ENCODE measurements at places on chromosomes 3 and 15. TPM values are rescaled to one million over a fixed set of nuclear protein-coding genes. Genes with fewer than 3 reads are reported as not detected.

- H3K4me1 ChIP-seq: no peaks in the 10 kb centered on the region
- H3K36me3 ChIP-seq: no peaks in the 10 kb centered on the region
- no peak overlapping the region for H3K4me3 ChIP-seq
These were observed 82.2 kb upstream of the THBS1 start for GRCh38 chr15:39498629-39499028.

GRCh38 chr3:180808823-180809575 is 103.5 kb upstream of the FXR1 start:
- no peaks in the 10 kb centered on the region for H3K4me1 ChIP-seq
- H3K27ac ChIP-seq: no peak overlapping the region
- DNase-seq: no peak
- no peak overlapping the region for H3K4me3 ChIP-seq
- no peaks in the 10 kb centered on the region for H3K36me3 ChIP-seq

GRCh38 chr3:188706176-188706575 is 465.6 kb upstream of the TPRG1 start:
- H3K36me3 ChIP-seq: peaks cover 6% of the 10 kb centered on the region
- H3K4me1 ChIP-seq: no peaks in the 10 kb centered on the region
- no peak overlapping the region for H3K27ac ChIP-seq
- no peak for DNase-seq

DNA sequence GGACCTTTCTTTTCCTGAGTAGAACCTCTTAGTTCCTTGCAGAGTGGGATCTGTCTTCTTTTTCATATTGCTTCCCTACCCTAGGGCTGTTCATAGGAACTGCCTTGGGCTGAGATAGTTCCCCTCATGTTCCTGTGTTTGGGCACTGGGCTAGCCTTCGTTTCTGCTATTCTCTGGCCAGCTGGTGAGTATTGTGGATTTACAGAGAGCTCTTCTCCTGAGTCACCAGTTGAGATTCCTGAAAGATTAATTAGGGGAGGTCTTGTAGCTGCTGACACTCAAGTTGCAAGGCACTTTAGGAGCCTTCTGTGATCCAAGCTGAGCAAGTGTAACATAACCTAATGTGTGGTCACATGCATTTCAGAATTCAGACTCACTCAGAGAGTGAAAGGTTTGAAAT is 30.7 kb downstream of the CHD2 start:
- no peak overlapping the region for H3K27ac ChIP-seq
- peaks cover 72% of the 10 kb centered on the region for H3K36me3 ChIP-seq
- H3K4me3 ChIP-seq: no peak overlapping the region
- H3K27me3 ChIP-seq: no peaks in the 10 kb centered on the region
- peaks cover 24% of the 10 kb centered on the region for H3K4me1 ChIP-seq
- DNase-seq: no peak

DNA sequence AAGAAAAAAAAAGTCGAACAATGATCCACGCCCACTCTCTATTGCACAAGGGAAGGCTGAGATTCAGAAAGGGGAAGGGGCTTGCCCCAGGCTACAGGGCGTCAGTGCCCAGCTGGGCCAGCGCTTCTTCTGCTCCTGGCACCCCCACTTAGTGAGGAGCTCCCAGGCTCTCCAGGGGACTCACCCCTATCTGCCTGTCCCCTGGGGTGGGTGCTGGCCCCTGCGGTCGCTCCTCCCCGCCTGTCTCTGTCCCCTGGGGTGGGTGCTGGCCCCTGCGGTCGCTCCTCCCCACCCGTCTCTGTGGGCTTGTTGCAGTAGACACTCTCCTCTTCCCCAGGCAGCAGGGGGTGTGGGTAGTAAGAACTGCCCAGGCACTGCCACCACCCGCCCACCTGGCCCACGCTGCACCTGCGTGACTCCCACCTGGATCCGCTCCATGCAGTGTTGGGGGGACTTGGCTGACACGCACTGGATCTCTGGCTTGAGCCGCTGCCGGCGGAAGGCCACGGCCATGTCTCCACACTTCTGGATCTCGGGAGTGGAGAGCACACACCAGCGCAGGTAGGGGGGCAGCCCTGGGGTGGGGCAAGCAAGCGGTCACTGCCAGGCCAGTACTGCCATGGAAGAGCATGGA is 14.6 kb downstream of the MELTF start:
- H3K4me3 ChIP-seq: no peak overlapping the region
- H3K4me1 ChIP-seq: peaks cover 11% of the 10 kb centered on the region

- peak overlapping the region; percentile 45 for H3K4me3 ChIP-seq
- H3K27ac ChIP-seq: no peak overlapping the region
- peaks cover 5% of the 10 kb centered on the region for H3K4me1 ChIP-seq
- no peaks in the 10 kb centered on the region for H3K36me3 ChIP-seq
These were observed 187.1 kb downstream of the PDE8A start for GRCh38 chr15:85168642-85169173.

- no peak overlapping the region for H3K4me3 ChIP-seq
- H3K27ac ChIP-seq: no peak overlapping the region
- no peaks in the 10 kb centered on the region for H3K4me1 ChIP-seq
- no peaks in the 10 kb centered on the region for H3K27me3 ChIP-seq
- DNase-seq: no peak
- H3K36me3 ChIP-seq: no peaks in the 10 kb centered on the region
These were observed 85.0 kb upstream of the P3H2 start for GRCh38 chr3:190205739-190206138.

DNA sequence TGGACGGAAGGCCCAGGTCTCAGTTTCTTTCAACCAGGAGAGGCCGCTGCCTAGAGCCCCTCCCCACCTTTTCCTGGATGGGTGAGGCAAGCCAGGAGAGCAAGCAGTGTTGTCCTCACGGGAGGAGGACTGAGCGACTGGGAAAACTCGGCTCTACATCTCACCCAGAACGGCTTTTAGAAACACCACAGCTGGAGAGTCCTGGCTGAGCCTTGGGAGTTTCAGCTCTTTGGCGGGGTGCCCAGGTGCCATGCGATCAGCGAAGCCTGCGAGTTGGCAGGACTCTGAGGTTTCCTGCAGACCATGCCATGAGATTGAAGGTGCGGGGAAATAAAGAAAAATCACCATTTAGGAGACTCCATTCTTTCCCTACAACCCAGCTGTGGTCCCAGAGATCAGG is 26.0 kb downstream of the PPCDC start:
- peaks cover 34% of the 10 kb centered on the region for H3K4me1 ChIP-seq
- no peak overlapping the region for H3K27ac ChIP-seq
- H3K36me3 ChIP-seq: peaks cover 17% of the 10 kb centered on the region
- no peaks in the 10 kb centered on the region for H3K27me3 ChIP-seq
- H3K4me3 ChIP-seq: no peak overlapping the region

DNA sequence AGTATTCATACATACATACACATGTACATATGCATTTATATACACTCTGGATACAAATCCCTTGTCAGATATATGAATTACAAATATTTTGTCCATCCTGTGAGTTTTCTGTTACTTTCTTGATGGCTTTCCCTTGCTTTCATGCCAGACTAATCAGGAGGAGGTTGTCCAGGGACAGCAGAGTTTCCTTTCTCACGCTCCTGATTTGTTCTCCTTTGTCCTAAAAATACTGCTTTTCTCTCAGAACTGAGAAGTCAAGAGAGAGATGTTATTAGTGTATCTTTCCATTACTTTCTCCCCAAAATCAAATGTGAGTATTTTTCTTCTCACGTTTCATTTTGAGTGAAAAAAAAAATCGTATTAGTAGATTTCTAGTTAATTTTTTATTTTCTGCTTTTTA is 12.1 kb upstream of the TCAIM start:
- H3K4me3 ChIP-seq: no peak overlapping the region
- no peak overlapping the region for H3K27ac ChIP-seq
- no peaks in the 10 kb centered on the region for H3K4me1 ChIP-seq
- no peak for DNase-seq

GRCh38 chr15:41633609-41634008 is 26.6 kb upstream of the MGA start:
- H3K27me3 ChIP-seq: no peaks in the 10 kb centered on the region
- no peak overlapping the region for H3K27ac ChIP-seq
- DNase-seq: no peak
- H3K36me3 ChIP-seq: no peaks in the 10 kb centered on the region

Gene CEP70
- polyA plus RNA-seq: 17.8 TPM

Gene NFKBIZ
- 299 TPM for polyA plus RNA-seq

Gene GRM2
- 0.18 TPM for polyA plus RNA-seq

Gene SUSD5
- 1.2 TPM for polyA plus RNA-seq

Gene USP50
- 0.13 TPM for polyA plus RNA-seq

Gene DGKG
- 4.8 TPM for polyA plus RNA-seq

Data from large intestine (tissue), 12 donors.